ENCODE measurements at places on chromosomes 6 and 20. TPM values are rescaled to one million over a fixed set of nuclear protein-coding genes. Genes with fewer than 3 reads are reported as not detected.

C4A gene
- total RNA-seq, result 11.8 TPM

C6orf163 gene
- total RNA-seq, result 0.79 TPM

PAK5 gene
- 0.29 TPM for total RNA-seq

L3MBTL3 gene
- total RNA-seq, result 3.3 TPM

DSTN gene
- 616 TPM for total RNA-seq

LY6G6F gene
- total RNA-seq, result not detected

CRISP3 gene
- total RNA-seq, result 74.0 TPM

PROKR2 gene
- total RNA-seq, result not detected

GNAS-AS1 gene
- 0.34 TPM for total RNA-seq

FNDC1 gene
- total RNA-seq, result 0.04 TPM

EYS gene
- not detected for total RNA-seq

LIN28B gene
- total RNA-seq, result not detected

TUBB2A gene
- total RNA-seq, result 149 TPM

WFDC8 gene
- total RNA-seq, result not detected

PREP gene
- 11.9 TPM for total RNA-seq

CLVS2 gene
- total RNA-seq, result under 0.01 TPM

ZNF334 gene
- total RNA-seq, result 0.27 TPM

SOX18 gene
- total RNA-seq, result 1.3 TPM

HLA-DRB1 gene
- total RNA-seq, result 20.2 TPM

CFB gene
- total RNA-seq, result 10.4 TPM

SMLR1 gene
- not detected for total RNA-seq

OPRL1 gene
- 0.34 TPM for total RNA-seq

NNAT gene
- not detected for total RNA-seq

PRL gene
- total RNA-seq, result not detected

FAM209B gene
- total RNA-seq, result not detected

C20orf144 gene
- not detected for total RNA-seq

ALDH8A1 gene
- total RNA-seq, result 0.62 TPM

CDH22 gene
- total RNA-seq, result 2.3 TPM

BPIFB4 gene
- not detected for total RNA-seq

TINAG gene
- not detected for total RNA-seq

HAO1 gene
- total RNA-seq, result not detected

KCNK17 gene
- 1.1 TPM for total RNA-seq

ARHGAP40 gene
- 14.8 TPM for total RNA-seq

EIF6 gene
- 176 TPM for total RNA-seq

LY6G6C gene
- 0.53 TPM for total RNA-seq

GATA5 gene
- not detected for total RNA-seq

DEFB126 gene
- not detected for total RNA-seq

NRSN1 gene
- total RNA-seq, result not detected

BFSP1 gene
- total RNA-seq, result 1.2 TPM

RAB44 gene
- not detected for total RNA-seq

PANK2 gene
- 47.2 TPM for total RNA-seq

TRIM38 gene
- total RNA-seq, result 7.7 TPM

SLC17A9 gene
- 2.1 TPM for total RNA-seq

All from esophagus squamous epithelium (tissue), 5 donors.